ENCODE measurements at places on chromosomes 3 and 15. TPM values are rescaled to one million over a fixed set of nuclear protein-coding genes. Genes with fewer than 3 reads are reported as not detected.
A peak's percentile ranks its signal among the peaks of the same experiment; 100 is the strongest.

DNA sequence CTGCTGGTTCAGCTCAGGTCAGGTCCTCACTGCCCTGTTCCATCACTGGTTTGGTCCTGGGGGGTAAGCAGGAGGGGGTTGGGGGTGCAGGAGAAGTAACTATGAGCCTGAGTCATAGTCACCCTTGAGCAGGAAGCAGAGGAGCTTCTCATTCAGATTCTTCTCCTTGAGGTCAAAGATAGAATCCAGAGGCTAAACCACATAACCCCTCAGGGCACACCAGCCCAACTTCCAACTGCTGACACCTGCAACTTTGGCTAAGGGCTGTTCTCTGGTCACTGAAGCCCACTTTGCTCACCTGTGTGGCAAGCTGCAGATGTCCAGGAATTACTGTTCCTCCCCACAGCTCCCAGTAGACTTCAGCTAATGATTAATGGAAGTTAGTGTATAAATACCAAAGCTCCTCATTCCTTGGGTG lies 48.8 kb upstream of the LRRFIP2 start:
- H3K27me3 ChIP-seq, result peaks cover 10% of the 10 kb centered on the region
- no peak overlapping the region for H3K27ac ChIP-seq
- H3K36me3 ChIP-seq, result no peaks in the 10 kb centered on the region
- no peak for DNase-seq

DNA sequence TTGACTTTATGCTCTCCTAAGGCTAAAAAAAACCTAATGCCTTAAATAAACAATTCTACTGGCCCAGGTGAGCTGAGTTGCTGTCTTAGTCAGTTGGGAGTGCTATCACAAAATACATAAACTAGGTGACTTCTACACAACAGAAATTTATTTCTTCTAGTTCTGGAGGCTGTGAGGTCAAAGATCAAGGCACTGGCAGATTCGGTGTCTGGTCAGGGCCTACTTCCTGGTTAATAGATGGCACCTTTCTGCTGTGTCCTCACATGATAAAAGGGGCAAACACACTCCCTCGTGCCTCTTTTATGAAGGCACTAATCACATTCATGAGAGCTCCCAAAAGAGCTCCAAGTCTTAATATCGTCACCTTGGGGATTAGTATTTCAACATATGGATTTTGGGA lies 11.5 kb upstream of the TBL1XR1 start:
- no peaks in the 10 kb centered on the region for H3K27me3 ChIP-seq

DNA sequence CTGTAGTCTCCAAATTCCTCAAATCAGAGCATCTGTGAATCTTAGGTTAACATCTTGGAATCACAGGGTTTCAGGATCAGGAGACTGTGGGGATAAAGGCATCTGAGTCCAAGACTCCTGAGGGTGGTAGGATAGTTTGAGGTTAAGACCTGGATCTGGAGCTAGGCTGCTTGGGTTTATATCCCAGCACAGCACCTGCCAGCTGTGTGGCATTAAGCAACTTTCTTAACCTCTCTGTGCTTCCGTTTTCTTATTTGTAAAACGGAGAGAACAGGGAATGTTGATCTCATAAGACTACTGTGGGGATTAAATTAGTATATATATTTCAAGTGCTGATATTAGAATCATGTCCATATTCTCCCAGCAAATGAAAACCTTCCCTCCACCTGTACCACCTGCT lies 33.6 kb downstream of the WNT7A start:
- H3K36me3 ChIP-seq, result no peaks in the 10 kb centered on the region
- no peak for DNase-seq
- H3K4me3 ChIP-seq, result no peak overlapping the region
- H3K4me1 ChIP-seq, result no peaks in the 10 kb centered on the region
- no peaks in the 10 kb centered on the region for H3K27me3 ChIP-seq

DNA sequence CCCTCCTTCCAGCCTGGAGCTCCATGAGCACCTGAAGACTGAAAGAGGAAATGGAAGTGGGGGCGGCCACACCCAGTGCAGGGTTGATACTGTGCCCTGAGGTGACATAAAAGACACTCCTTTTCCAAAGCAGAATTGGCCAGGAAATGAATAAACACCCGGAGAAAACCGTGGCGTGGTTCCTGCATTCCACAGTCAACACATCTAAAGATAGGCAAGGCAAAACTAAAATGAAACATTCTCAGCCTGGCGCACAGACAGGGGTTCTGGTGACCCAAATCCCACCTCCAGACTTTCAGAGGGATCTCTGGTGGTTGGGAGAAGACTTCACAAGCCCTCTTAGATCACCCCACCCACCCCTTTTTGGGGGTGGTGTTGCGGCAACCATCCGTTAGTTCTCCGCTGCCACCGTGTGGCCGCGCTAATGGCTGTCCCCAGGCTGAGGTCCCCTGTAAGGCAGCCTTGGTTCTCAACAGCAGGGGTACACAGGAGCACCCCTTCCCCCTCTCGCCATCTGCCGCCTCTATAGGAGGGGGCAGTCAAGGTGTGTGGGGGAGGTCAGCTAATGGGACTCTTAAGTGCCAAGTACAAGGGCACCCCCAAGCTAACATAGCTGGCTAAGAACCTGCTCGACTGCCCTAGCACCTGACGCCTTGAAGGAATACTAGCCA lies 2.5 kb upstream of the MST1R start:
- H3K36me3 ChIP-seq, result peaks cover 7% of the 10 kb centered on the region
- no peaks in the 10 kb centered on the region for H3K27me3 ChIP-seq
- peak overlapping the region; percentile 82 for H3K27ac ChIP-seq
- peak overlapping the region; percentile 56 for H3K4me3 ChIP-seq
- peak; percentile 61 for DNase-seq
- peaks cover 31% of the 10 kb centered on the region for H3K4me1 ChIP-seq

- peak; percentile 66 for DNase-seq
- peaks cover 24% of the 10 kb centered on the region for H3K27me3 ChIP-seq
- no peaks in the 10 kb centered on the region for H3K4me1 ChIP-seq
- no peak overlapping the region for H3K4me3 ChIP-seq
- H3K27ac ChIP-seq, result no peak overlapping the region
- H3K36me3 ChIP-seq, result no peaks in the 10 kb centered on the region
Observed at GRCh38 chr3:53375019-53375418, 27.7 kb upstream of the DCP1A start.

- DNase-seq, result no peak
- no peaks in the 10 kb centered on the region for H3K4me1 ChIP-seq
- no peak overlapping the region for H3K27ac ChIP-seq
- no peaks in the 10 kb centered on the region for H3K36me3 ChIP-seq
- H3K4me3 ChIP-seq, result no peak overlapping the region
- H3K27me3 ChIP-seq, result no peaks in the 10 kb centered on the region
Observed at GRCh38 chr15:83881156-83881555, 227.2 kb downstream of the ADAMTSL3 start.

- no peaks in the 10 kb centered on the region for H3K27me3 ChIP-seq
- H3K27ac ChIP-seq, result no peak overlapping the region
- H3K4me3 ChIP-seq, result no peak overlapping the region
Observed at GRCh38 chr3:129323651-129324294, 45.1 kb downstream of the HMCES start.

DNA sequence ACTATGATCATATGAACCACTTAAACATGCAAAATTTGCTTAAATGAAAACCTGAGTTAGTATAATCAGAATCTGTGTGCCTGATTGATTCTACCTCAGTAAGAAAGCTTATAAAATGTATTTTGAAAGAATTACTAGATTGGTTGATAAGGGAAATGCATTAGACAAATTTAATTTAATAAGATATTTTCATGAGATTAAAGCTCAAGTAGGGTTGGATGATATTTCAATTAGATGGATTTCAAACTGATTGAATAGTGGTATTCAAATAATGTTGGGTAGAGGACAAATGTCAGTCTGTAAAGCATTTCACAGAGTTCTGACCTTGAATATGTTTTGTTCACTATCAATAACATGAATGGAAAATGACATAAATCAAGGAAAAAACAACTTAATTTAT lies 780.4 kb upstream of the ALCAM start:
- H3K27me3 ChIP-seq, result peaks cover 2% of the 10 kb centered on the region
- no peak overlapping the region for H3K27ac ChIP-seq

DNA sequence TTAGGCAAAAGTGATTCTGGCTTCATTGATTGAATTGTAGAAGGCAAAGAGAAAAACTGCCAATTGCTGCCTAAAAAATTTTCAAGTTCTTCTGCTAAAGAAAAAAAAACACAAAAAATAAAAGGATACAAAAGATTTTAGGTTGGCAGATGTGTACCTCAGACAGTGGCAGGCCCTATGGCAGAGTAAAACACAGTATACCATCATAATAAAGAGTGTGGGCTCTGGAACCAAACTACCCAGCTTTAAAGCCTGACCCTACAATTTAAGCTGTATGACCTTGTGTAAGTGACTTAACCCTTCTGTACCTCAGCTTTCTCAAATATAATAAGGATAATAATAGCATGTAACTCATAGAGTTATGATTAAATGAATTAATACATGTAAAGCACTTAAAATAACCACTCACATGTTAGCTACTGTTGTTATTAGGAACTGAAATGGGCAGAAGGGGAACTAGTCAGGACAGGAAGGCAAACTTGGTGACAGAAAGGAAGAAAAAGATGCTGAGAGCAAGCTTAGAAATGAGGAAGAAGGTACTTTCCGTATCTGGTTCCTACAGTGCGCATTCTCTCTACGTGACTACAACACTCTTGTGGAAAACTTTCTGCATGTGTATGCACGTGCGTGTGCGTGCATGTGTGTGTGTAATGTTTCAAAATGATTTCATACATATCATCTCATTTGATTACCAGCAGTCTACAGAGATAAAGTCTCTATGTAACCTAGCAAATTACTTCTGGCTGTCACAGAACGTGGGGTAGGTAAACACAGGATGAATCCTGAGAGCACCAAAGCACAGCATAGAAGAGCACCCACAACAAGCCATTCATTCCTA lies 13.6 kb upstream of the GATM start:
- DNase-seq, result no peak
- H3K36me3 ChIP-seq, result no peaks in the 10 kb centered on the region
- no peak overlapping the region for H3K27ac ChIP-seq
- H3K4me3 ChIP-seq, result no peak overlapping the region
- H3K4me1 ChIP-seq, result peaks cover 4% of the 10 kb centered on the region
- H3K27me3 ChIP-seq, result peaks cover 25% of the 10 kb centered on the region

- no peaks in the 10 kb centered on the region for H3K4me1 ChIP-seq
- no peaks in the 10 kb centered on the region for H3K36me3 ChIP-seq
- H3K27ac ChIP-seq, result no peak overlapping the region
- DNase-seq, result no peak
- H3K4me3 ChIP-seq, result no peak overlapping the region
Observed at GRCh38 chr15:37981775-37982174, 47.3 kb downstream of the TMCO5A start.

- no peak overlapping the region for H3K27ac ChIP-seq
- H3K36me3 ChIP-seq, result no peaks in the 10 kb centered on the region
- H3K27me3 ChIP-seq, result peaks cover 15% of the 10 kb centered on the region
Observed at GRCh38 chr15:59388670-59389069, 16.0 kb upstream of the MYO1E start.

DNA sequence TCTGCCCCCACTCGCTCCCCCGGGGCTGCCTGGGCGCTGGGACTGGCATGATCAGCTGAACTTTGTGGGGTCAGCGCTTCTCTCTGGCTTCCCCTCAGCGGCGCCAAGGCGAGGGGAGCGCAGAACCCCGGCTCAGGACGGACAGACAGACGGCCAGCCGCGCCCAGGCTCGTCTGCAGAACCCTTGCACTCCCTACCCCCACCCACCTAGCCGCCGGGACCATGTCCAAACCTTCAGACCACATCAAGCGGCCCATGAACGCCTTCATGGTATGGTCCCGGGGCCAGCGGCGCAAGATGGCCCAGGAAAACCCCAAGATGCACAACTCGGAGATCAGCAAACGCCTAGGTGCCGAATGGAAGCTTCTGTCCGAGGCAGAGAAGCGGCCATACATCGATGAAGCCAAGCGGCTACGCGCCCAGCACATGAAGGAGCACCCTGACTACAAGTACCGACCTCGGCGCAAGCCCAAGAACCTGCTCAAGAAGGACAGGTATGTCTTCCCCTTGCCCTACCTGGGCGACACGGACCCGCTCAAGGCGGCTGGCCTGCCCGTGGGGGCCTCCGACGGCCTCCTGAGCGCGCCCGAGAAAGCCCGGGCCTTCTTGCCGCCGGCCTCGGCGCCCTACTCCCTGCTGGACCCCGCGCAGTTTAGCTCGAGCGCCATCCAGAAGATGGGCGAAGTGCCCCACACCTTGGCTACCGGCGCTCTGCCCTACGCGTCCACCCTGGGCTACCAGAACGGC lies 621 bp downstream of the SOX14 start:
- peaks cover 91% of the 10 kb centered on the region for H3K27me3 ChIP-seq
- no peak overlapping the region for H3K27ac ChIP-seq
- DNase-seq, result no peak
- H3K4me1 ChIP-seq, result no peaks in the 10 kb centered on the region
- peaks cover 5% of the 10 kb centered on the region for H3K36me3 ChIP-seq

GRCh38 chr15:100902436-100903167 lies 16.6 kb upstream of the LRRK1 start:
- no peaks in the 10 kb centered on the region for H3K36me3 ChIP-seq
- peaks cover 8% of the 10 kb centered on the region for H3K27me3 ChIP-seq
- no peak for DNase-seq
- no peak overlapping the region for H3K27ac ChIP-seq
- no peaks in the 10 kb centered on the region for H3K4me1 ChIP-seq

DNA sequence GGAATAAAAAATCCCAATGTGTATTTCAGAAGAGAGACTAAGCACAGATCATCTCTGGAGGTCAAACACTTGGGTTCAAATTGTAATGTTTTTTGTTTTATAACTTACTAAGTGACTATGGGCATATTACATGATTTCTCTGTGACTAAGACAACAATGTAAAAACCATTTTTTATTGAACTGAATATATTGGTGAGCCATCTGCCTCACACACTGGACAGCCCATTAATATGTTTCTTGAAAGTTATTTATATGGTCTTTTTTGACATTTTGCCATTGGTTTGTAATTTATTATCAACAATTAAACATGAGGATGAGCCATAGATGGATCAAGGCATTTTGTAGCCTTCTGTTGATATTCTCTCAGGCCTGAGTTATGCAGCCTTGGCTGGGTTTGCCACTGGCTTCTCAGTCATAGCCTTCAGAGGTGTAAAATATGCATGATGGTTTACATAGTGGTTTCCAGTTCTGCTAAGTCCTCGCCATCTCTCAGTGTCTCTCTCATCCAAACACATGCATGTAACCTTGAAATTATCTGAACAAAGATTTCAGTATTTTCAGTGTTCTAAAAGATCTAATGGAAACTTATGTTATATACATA lies 997.2 kb downstream of the DIPK2A start:
- H3K27ac ChIP-seq, result no peak overlapping the region
- no peaks in the 10 kb centered on the region for H3K4me1 ChIP-seq
- no peak for DNase-seq

The BOC gene
- not detected for total RNA-seq

The SEMA3G gene
- 0.20 TPM for total RNA-seq

The TNFSF10 gene
- 119 TPM for total RNA-seq

The MEIS2 gene
- not detected for total RNA-seq

The SLC22A13 gene
- total RNA-seq, result 0.25 TPM

Data from activated CD4-positive, alpha-beta memory T cell treated with anti-CD3 and anti-CD28 coated beads, Interleukin-2, amount 10 ng/mL, durations not matched to agents 7 days and 5 days (primary cell).